Stimulated activated CD8-positive, alpha-beta memory T cell treated with anti-CD3 and anti-CD28 coated beads, Interleukin-4, amount 100 ng/mL, for 1 hour (primary cell): ENCODE measurements at places on chromosomes 7 and 10.

DNA sequence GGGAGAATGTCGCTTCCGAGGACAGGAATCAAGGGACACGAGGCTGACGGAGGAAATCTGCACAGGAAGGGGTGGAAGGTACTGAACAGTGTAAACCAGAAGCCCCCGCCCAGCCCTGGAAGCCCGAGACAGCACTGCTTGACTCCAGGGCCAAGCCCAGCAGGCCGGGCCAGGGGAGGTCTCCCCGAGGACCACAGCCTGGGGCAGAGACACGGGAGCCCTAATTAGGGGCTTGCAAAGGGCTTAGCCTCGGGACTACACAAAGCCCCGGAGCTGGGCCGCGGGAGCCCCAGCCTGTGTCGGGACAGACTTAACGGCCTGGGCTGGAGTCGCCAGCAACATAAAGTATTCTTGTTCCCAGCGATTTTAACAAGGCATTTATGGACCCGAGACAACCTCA, 50.8 kb downstream of the OAT start:
- DNase-seq = no peak

- no peak for DNase-seq
These were observed 305.0 kb upstream of the ZNF32 start for GRCh38 chr10:43953672-43954071.

- DNase-seq = no peak
These were observed 100.2 kb downstream of the GPR85 start for GRCh38 chr7:112986256-112987031.

DNA sequence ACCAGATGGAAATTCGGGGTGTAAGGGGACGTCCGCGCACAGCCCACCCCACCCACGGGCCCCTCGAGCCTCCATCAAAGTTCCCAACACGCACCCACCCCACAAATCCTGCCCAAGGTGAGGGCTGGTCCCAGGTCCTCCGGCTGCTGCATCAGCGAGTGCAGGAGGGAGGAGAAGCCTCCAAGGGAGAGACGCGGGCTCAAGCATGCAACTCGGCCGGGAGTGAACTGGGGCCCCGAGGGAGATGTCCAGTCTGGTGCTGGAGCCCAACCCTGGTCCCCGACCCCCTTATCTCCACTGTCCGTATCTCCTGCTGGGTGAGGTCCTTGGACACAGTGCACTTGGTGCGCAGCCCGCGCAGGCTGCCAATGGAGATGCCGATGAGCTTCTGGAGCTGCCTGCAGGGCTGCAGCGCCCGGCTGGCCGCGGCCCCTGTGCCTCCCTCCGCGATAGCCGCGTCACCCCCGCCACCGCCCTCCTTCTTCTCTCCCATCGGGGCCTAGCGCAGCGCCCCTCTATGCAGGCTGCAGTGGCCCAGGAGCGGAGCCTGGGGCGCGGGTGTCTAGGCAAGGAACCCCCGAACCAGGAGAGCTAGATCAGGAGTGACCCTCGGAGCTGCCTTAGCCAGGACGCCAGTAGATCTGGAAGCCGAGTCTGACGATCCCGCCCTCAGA, 489.2 kb downstream of the ZNF33B start:
- DNase-seq = no peak

DNA sequence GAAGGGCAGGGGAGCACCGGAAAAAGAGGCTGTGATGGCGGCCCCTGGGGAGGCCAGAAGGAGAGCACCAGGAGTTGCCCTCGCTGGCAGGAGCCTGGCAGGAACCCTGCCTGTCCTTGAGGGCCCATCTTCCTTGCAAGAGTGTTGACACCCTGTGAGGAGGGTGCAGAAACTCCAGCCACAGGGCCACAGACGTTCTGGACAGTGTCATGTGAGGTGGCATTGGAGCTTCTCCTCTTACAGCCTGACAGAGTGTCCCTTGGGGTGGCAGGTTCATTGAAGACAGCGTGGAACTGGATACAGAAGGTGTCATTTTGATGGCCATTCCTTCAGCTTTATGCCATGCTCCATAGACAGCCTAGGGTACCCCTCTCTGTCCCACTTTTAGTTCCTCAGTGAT, 54.2 kb downstream of the RBM20 start:
- no peak for DNase-seq

- DNase-seq = no peak
These were observed 765 bp downstream of the SLC25A40 start for GRCh38 chr7:87875151-87876039.

- DNase-seq = no peak
These were observed 114.8 kb upstream of the PLPP4 start for GRCh38 chr10:120342115-120342714.

DNA sequence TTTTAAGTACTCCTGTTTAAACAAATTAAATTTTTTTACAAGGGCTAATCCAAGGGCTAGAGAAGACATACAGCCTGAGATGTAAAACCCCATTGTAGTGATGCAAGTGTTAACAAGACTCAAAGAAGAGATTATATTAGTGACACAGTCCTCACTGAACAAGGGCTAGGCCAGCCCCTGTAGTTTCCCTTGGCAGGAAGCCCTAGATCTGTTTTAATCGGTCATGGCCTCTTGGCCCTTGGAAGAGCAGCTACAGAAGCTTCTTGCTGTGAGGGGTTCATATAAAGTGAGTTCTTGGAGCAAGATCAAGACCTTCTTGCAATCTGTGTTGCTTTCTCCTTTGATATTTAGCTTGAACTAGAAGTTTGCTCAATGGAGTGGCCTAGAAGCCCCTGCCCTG, 1339.4 kb downstream of the XPNPEP1 start:
- DNase-seq = no peak

GRCh38 chr7:42736931-42737330, 174.9 kb downstream of the C7orf25 start:
- no peak for DNase-seq

DNA sequence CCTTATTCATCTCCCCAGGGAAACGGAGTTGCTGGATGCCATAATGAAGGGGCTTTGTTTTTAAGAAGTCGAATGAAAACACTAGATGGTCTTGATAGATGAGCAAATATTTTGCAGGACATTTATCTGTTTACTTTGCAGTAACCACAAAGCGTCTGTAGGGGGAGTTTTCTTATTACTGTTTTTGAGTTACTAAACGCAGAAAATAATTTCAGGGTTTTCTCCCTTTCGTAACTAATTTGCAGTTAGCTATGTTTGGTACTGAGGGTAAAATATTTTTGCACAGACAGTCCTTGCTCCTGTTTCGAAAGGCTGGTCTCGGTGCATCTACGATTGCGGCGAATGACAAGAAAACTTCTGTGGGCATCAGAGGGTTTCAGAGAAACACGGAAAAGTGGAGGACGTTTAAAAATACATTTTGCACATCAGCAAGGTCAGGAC, 505.6 kb upstream of the MKI67 start:
- DNase-seq = no peak

DNA sequence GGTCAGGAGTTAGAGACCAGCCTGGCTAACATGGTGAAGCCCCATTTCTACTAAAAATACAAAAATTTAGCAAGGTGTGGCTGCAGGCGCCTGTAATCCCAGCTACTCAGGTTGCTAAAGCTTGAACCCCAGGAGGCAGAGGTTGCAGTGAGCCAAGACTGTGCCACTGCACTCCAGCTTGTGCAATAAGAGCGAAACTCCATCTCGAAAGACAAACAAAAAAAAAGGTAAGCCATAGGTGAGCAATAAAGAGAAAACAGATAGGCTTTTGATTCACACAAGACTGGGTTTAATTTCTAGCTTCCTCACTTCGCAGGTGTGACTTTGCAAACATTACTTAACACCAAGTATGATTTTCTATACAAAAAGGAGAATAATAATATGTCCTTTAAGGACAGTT, 72.3 kb upstream of the ACBD5 start:
- DNase-seq = no peak

DNA sequence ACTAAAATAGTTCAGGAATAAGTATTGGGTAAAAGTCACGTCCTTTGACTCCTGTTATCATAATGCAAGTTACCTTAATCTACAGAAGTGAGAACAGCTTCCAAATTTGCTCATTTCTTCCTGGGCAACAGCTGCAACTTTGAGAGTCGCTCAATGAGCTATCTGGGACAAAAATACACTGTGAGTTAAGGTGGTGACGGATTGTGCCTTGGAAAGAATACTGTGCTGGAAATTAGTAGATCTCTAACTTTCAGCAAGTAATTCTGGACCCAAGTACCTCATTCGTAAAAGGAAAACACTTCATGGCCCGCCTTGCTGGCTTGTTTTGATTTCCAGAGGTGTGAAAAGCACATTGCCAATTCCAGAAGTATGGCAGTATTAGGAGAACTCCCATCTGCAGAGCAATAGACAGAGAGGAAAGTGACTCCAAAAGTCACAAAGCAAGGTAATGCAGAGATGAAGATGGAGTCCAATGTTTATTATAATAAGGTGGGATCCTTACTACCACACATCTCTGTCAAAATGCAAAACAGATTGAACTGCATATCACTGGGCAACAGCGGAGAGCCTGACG, 626.0 kb downstream of the SORCS3 start:
- DNase-seq = no peak

GRCh38 chr10:121064491-121064890, 213.3 kb downstream of the WDR11 start:
- DNase-seq = no peak

DNA sequence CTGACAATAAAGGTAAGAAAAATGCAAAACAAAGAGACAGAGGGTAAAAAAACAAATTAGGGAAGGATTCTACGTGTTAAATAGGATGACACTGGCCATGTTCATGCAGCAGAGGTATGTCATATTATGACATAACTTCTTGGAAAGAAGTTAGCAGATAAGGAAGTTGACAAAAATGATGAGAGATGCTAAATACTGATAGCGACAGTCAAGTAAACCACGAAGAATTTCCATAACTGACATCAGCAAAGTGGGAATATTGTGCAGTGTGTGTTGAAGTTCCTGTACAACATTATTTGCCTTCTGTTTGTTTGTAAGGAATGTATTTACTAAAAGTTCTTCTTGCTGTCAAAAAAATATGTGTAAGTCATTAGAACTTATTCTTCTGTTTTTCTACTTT, 29.5 kb downstream of the MDH2 start:
- DNase-seq = no peak

GRCh38 chr10:5136468-5137087, 42.4 kb downstream of the AKR1C3 start:
- DNase-seq = no peak

DNA sequence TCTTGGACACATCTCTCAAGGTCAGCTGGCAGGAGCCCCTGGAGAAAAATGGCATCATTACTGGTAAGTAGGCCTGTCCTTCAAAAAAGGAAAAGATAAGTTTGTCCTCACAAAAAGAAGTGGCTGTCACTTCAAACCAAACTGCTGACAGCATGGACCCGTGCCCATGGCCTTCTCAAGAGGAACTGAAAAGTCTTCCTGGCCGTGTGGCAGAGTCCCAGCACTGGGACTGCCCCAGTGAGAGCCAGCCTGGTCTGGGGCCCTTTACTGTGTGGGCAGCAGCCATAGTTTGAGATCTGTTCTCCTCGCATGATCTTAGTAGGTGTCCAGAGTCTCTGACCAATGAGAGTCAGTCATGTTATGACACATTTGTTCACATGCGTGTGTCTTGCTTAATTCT, 614.2 kb upstream of the FOXK1 start:
- no peak for DNase-seq

- DNase-seq = no peak
These were observed 182.1 kb downstream of the ARID5B start for GRCh38 chr10:62083412-62084267.

- DNase-seq = no peak
These were observed 82.0 kb downstream of the EZH2 start for GRCh38 chr7:148802101-148802493.

DNA sequence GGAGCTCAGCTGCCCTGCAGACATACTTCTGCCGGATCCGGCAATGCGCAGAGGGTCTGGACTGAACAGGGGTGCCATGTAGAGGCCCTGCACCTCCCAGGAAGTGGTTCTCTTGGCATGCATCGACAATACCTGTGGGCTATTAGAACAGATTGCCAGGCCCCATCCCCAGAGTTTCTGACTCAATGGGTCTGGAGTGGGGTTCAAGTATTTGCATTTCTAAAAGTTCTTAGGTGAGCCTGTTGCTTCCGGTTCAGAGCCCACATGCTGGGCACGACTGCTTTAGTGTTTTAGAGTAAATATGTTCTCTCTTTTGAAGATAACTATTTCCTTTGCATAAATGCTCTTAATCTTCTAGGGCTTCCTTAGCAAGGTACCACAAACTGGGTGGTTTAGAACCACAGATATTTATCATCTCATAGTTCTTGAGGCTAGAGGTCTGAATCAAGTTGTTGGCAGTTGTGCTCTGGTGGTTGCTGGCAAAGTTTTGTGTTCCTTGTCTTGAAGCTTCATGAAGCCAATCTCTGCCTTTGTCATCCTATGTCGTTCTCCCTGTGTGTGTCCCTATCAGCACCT, 435.5 kb downstream of the TCERG1L start:
- no peak for DNase-seq

DNA sequence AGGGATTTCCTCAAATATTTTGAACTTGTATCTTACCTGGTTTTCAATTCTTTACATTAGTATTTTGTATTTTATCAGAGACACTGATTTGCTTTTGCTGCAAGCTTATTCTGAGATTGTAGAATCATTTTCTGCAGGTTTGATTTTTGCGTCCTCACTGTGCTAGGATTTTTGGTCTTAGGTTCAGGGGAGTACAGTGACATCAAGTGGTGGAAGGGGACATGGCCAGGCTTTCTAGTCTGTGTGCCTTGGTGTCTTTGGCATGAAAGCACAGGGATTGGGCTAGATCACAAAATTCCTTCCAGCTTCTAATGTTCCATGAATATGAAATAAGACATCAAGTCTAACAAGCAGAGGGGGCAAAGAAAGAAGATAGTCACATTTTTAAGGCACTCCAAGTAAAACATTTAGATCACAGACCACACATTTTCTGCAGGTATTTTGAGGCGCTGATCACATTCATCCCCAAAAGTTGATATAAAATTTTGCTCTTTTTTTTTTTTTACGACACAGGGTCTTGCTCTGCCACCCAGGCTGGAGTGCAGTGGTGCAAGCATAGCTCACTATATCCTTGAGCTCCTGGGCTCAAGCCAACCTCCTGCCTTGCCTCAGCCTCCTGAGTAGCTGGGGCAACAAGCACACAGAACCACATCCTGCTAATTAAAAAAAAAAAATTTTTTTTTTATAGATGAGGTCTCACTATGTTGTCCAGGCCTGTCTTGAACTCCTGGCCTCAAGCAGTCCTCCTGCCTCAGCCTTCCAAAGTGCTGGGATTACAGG, 124.4 kb downstream of the PON1 start:
- DNase-seq = no peak

GRCh38 chr7:140674899-140675701, 2.4 kb downstream of the ADCK2 start:
- no peak for DNase-seq

- no peak for DNase-seq
These were observed 834 bp downstream of the TAC1 start for GRCh38 chr7:97732565-97733275.

DNA sequence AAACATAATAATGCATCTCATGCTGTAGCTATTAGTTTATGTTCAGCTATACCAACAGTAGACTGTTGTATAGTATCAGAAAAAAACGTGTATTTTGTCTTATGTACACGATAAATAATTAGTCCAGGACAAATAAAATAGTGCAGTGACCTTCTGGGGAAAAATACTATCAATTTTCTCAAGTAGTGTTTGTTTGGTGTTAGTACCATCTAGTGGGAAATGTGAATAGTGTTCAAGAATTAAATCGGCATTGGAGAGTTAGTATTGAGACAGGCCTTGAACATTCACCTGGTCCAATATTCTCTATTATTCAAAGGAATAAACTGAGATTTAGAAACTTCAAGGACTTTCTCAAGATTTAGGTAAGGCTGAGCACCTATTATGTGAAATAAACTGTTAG, 21.7 kb upstream of the OR2A5 start:
- no peak for DNase-seq

GRCh38 chr7:144842377-144842851, 6.6 kb upstream of the TPK1 start:
- DNase-seq = no peak
